ENCODE measurements at places on chromosomes 6 and 20.

GRCh38 chr20:25148181-25148981 is 47.1 kb upstream of the ENTPD6 start:
- peak; percentile 36 for DNase-seq

DNA sequence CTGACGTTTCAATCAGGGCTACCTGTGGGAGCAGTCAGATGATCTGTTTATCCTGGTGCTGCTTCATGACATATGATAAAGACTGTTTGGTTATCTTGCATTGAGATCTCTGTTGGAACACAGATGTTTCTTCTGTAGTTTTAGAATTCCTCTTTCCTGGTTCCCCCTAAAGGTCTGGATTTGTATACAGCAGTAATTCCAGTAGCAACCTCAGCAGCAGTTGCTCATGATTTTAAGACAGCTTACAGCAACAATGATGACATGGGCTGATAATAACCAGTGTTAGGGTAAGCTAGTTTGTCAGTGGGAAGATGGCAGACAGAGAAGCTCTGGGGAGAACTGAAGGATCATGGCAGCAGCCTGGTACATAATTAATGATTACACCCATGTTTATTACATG is 439.4 kb downstream of the PHF3 start:
- peak; percentile 60 for DNase-seq

DNA sequence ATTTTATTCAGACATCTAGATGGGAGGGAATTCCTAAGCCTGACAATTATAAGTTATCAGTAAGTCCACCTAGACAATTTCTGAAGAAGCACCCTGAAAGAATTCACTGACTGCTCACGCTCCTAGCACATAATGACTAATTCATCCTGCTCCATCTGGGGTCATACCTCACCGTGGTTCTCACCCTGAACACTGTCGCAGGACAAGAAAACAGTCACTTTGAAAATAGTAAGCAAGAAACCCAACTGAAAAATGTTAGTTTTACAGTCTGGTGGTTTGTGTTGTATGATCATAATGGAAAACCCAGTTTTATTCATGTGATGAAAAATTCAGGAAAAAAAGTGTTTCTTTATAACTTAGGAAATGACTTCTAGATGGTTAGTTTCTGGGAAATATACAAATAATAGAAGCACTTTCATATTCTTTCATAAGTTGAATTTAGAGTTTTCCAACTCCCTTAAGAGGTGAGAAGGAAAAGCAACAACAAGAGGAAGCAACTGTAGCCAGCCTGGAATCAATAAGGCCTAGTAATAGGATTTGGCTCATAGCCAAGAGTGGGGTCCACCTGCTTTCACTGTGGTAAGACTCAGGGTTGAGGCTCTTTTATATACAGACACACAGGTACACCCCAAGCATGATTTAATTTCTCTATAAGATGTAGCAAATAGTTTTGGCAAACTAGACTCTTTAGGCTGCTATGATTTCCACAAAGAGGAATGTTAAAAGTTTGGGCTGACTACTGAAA is 94.1 kb downstream of the HIVEP2 start:
- DNase-seq, result peak; percentile 56

GRCh38 chr6:121764493-121764892 is 329.0 kb downstream of the GJA1 start:
- DNase-seq, result no peak

GRCh38 chr6:150721418-150722266 is 122.0 kb downstream of the PLEKHG1 start:
- no peak for DNase-seq

DNA sequence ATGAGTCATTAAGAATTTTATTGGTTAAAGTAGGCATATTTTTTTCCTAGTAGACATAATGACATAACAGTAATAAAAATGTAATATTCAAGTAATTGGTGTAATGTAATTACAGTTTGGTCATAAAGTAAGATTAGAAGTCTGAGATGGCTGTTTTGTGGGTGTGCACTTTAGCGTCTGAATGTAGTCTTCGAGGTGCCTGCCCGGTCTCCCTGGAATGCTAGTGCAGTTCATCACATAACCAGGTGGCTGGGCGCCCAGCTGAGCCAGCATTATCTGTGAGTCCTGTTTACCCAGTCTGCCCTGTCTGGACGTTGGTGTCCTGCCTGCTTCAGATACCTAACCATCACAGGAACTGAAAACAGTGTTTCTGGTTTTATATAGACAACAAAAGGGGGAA is 419.1 kb downstream of the CDC5L start:
- DNase-seq, result no peak
